ENCODE measurements at places on chromosomes 3 and 15. TPM values are rescaled to one million over a fixed set of nuclear protein-coding genes. Genes with fewer than 3 reads are reported as not detected.

DNA sequence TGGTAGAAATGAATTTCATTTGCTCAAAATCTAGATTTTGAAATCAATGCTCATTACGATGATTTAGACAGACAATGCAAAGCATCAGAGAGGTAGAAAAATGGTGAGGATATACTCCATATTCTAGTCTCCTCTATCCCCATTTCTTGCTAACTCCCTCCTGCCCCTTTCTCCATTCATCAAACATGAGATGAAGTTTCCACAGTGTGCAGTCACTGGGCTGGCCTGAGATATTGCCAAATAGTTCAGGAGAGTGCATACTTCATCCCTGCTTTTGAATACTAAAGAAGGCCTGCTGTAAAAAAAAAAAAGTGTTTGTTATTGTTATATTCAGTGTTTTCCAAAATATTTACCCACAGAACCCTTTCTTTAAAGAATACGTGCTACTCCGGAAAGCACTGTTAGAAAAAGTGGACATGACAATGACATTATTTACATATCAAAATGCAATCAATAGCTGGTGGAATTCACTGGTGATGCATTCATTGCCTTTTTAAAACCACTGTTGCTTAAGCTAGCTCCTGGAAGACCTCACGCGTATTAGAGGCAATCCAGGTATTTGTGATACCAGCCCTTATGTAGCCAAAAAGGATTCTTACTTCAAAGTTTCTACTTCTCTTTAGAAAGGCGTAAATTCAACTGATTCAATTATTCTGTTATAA is 247.6 kb upstream of the SOX2 start:
- DNase-seq: no peak

DNA sequence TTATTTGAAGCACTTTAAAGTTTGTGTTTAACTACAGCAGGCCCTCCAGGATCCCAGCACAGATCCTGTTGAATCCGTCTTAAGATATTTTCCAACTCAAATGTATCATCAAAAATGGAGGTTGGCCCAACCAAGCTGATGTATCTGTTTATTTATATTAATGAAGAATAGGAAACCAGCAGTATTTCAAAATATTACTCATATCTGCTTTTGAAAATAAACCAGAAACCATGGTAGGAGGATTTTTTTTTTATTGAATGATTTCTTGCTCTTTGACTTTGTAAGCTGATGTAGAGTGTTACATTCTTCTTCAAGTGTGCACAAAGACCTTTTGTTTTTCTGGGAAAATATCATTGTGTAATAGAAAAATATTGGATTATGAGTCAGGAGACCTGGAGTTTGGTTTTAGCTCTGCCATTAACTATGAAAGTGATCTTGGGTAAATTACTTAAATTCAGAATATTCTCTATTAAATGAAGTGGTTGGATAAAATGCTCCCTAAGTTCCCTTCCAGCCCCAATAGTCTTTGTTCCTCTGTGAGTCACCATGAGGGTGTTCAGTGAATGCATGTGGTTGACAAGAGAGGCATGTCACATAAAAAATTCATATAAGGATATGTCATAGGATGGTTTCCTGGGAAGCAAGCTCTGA is 221.3 kb upstream of the GAP43 start:
- peak; percentile 93 for DNase-seq

DNA sequence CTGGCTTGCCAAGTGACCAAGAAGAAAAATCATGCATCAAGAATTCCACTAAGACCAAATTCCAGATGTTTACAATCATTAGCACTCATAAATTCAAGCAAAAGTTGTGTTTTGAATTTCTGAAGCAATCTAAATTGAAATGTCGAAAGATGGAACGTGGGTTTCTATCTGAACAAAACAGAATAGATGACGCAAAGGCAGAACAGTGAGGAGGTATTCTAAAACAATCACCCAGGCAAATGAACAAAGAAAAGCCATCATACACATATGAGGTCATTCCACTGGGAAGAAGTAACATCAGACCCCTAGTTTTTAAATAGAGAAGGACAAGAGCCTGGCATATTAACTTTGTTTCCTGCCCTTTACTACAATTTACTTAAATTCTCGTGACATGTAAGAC is 58.0 kb downstream of the MCF2L2 start:
- no peak for DNase-seq

GRCh38 chr15:48537271-48538113 is 108.0 kb downstream of the FBN1 start:
- no peak for DNase-seq

DNA sequence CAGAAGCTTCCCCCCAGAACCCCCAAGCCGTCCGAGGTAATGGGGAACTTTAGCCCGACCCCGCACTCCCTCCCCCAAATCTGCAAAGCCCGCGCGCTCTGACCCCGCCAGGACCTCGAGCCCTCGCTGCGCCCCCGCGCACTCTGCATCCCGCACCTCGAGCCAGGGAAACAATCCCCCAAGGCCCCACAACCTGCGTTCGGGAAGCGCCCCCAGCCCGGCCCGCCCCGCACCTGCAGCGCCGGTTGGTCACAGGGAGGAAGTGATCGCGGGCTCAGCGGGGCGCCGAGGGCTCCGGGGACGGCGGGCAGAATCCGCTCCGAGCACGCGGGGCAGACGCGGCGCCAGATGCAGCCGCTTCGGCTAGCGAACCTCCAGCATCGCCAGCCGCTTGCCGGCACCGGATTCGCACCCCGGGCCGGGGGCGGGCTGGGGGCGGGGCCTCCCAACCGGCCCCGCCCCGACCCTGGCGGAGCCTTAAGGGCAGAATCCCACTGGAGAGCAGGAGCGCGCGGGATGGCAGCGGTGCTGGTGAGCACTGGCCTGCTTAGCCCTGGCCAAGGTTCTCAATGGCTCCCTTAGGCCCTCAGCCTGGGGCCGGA is at the start of gene CAMKV:
TSS of gene CAMKV (minus strand) at position 382 of the 602 bp plus-strand sequence. CDS start 7,518 bp downstream, outside the sequence.
- DNase-seq: no peak

- DNase-seq: peak; percentile 30
These were observed 888 bp downstream of the PPP2R3A start for GRCh38 chr3:135966271-135966961.

- DNase-seq: no peak
These were observed 704.7 kb downstream of the GRM7 start for GRCh38 chr3:7565574-7565973.

GRCh38 chr15:99279827-99280226 is 28.5 kb downstream of the LRRC28 start:
- DNase-seq: no peak

DNA sequence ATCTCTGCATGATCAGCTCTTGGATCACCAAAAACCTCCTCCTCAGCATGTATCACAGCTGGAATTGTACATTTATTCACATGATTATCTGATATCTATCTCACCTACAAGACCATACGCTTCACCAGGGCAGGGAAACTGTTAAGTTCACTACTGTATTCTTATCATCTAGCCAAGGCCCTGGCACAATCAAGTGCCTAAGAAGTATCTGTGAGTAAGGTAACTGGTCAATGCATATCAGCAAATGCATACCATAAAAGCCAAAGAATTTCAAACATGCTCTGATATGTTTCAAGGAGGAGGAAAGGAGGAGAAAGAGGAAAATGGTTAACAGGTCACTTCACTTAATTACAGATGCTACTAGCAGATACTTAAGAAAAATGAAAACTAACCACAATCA is 158.4 kb downstream of the LIPC start:
- no peak for DNase-seq

GRCh38 chr3:149448331-149448831 is 26.1 kb upstream of the TM4SF4 start:
- peak; percentile 90 for DNase-seq

Gene ASB14
- not detected for total RNA-seq

Gene CACNA1D
- total RNA-seq: not detected

Gene SUSD5
- 0.98 TPM for total RNA-seq

Gene LYSMD2
- total RNA-seq: 19.8 TPM

Gene TNNC1
- not detected for total RNA-seq

Gene RARRES1
- total RNA-seq: 1.8 TPM

Data from M059J (cell line).